ENCODE measurements at places on chromosomes 11 and 22.

DNA sequence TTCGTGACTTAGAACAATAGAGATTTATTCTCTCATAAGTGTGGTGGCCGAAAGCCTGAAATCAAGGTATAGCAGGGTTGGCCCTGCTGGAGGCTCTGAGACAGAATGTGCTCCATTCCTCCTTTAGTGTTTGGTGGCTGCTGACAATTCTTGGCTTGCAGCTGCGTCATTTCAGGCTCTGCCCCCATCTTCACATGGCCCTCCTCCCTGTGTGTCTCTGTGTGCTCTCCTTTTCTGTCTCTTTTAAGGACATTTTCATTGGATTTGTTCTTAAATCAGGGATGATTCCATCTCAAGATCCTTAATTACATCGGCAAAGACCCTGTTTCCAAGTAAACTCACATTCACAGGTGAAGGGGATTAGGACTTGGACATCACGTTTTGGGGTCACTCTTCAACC is 10.2 kb upstream of the APOL6 start:
- H3K4me3 ChIP-seq, result no peak overlapping the region
- peaks cover 13% of the 10 kb centered on the region for H3K4me1 ChIP-seq
- no peaks in the 10 kb centered on the region for H3K36me3 ChIP-seq

DNA sequence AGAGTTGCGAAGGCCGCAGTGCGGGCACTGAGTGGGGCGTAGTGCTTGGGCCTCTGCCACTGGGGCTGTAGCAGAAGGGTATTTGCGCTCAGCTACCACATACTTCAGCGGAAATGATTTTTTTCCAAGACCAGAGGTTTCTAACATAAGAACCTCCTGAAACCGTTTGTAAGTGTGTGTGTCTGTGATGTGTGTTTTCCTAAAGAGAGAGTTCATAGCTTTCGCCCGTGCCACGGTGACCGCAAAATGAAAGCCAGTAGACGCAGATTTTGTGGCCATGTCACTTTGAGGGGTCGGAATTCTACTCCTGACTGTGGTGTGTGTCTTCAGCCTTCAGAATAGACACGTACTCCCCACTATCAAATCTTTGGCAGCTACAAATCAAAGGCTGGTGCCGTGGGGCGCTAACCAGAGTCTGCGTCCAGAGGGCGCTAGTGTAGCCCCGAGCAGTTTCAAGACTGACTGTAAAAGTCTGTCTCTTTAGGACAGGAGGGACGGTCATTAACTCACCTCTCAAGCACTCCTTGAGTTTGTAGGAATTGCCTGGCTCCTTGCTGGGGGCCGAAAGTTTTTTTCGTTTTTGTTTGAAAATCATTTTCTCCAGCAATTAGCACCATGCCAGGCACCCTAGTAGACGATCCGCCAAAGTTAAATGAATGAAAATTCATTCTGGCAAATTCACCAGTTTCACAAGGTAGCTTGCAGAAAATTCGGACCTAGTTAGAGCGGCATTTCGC is 2.5 kb upstream of the CALCA start:
- DNase-seq, result peak; percentile 26
- H3K4me3 ChIP-seq, result no peak overlapping the region
- H3K36me3 ChIP-seq, result no peaks in the 10 kb centered on the region
- H3K27ac ChIP-seq, result no peak overlapping the region

- H3K36me3 ChIP-seq, result peaks cover 52% of the 10 kb centered on the region
- H3K4me1 ChIP-seq, result peaks cover 20% of the 10 kb centered on the region
- peak overlapping the region; percentile 7 for H3K4me3 ChIP-seq
- H3K27ac ChIP-seq, result peak overlapping the region; percentile 83
- peak; percentile 53 for DNase-seq
Observed at GRCh38 chr11:65390996-65391395, 4.6 kb downstream of the FRMD8 start.

DNA sequence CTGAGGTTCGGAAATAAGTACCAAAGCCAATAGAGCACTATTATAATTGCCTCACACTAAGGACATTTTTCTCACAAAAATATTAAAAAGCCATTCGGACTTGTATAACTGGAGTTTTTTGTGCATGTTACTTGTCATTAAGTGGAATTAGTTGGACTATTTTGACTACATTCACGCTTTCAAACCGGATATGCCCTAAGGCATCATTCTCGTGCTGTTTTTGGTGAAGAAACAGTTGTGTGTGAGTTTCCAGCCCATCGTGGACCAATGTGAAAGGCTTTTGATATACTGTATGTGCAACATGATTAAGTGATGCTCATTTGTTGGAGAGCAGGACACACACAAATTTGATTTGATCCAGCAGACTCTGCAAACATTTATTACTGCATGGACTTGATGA is 192.8 kb downstream of the PGR start:
- H3K36me3 ChIP-seq, result no peaks in the 10 kb centered on the region
- H3K4me1 ChIP-seq, result peaks cover 15% of the 10 kb centered on the region
- no peak for DNase-seq

- no peak overlapping the region for H3K4me3 ChIP-seq
- H3K4me1 ChIP-seq, result peaks cover 38% of the 10 kb centered on the region
- DNase-seq, result peak; percentile 60
- H3K36me3 ChIP-seq, result no peaks in the 10 kb centered on the region
- H3K27ac ChIP-seq, result no peak overlapping the region
- no peaks in the 10 kb centered on the region for H3K27me3 ChIP-seq
Observed at GRCh38 chr11:110317516-110317932, 21.1 kb upstream of the RDX start.

DNA sequence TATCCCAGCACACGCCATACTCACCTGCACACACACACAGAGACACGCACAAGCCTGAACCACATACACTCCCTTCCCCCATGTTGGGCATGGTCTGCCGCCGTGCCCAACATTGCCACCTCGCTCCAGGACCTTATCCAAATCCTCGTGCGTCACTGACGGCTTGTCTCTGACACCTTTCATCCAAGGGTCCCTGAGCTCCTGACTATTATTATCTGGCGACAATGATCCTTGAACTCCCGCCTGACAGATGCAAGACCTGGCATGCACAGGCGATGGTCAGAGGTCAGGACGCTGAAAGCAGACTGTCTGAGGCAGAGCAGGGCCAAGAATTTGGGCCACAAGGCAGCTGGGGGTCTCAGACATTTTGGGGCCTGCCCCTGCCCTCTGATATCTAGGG is 4.2 kb downstream of the MB start:
- H3K4me1 ChIP-seq, result peaks cover 41% of the 10 kb centered on the region
- peak overlapping the region; percentile 50 for H3K4me3 ChIP-seq
- H3K27me3 ChIP-seq, result no peaks in the 10 kb centered on the region
- DNase-seq, result peak; percentile 74
- H3K27ac ChIP-seq, result peak overlapping the region; percentile 84

- no peak overlapping the region for H3K4me3 ChIP-seq
- peaks cover 20% of the 10 kb centered on the region for H3K27me3 ChIP-seq
- H3K4me1 ChIP-seq, result no peaks in the 10 kb centered on the region
Observed at GRCh38 chr22:48844056-48844675, 983.5 kb downstream of the BRD1 start.

DNA sequence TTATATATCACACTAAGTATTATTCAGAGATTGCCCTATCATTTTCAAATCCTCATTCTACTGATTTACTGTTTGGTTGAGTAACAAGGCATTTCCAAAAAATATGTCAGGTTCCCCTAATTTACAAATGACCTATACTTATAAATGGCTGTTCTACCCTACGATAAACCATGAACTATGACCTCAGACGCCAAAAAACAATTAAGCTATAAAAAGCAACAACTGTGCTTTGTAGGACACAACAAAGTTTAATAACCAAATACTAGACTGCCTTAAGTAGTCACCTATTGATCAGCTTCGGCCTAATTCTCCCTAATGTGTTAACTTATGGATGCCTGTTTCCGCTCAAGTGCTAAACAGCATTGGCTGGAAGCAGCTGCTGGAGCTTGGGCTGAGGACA is 53.2 kb downstream of the PICALM start:
- H3K4me1 ChIP-seq, result peaks cover 21% of the 10 kb centered on the region
- peaks cover 97% of the 10 kb centered on the region for H3K36me3 ChIP-seq

DNA sequence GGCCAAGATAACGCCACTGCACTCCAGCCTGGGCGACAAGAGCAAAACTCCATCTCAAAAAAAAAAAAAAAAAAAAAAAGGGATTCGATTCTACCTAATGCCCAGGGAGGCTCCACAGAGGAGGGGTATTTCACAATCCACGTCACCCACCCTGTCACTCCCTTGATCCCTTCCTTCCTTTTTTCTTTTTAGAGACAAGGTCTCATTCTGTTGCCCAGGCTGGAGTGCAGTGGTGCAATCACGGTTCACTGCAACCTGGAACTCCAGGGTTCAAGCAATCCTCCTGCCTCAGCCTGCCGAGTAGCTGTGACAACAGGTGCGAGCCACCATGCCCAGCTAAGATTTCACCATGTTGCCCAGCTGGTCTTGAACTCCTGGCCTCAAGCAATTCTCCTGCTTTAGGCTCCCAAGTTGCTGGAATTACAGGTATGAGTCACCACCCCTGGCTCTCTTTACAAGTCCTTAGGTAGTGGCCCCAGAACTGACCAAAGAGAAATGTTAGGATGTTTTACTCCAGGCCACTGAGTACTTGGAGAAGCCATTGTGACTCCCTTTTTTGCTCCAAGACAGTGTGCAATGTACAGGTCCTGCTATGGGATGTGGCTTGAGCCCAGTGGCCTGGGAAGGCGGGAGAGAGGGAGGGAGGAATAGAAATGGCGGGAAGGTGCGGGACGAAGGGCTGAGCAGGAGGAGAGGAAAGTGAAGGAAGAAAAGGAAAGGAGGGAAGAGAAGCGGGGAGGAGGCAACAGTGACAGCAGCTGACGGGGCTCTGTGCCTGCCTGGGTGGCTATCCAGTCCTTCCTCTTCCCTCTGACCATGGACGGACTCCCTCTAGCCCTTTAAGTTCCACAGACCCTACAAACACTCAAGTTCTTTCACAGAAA is 11.8 kb upstream of the FXYD2 start:
- DNase-seq, result no peak
- H3K4me1 ChIP-seq, result peaks cover under 1% of the 10 kb centered on the region
- H3K27ac ChIP-seq, result no peak overlapping the region
- no peaks in the 10 kb centered on the region for H3K27me3 ChIP-seq
- no peak overlapping the region for H3K4me3 ChIP-seq

DNA sequence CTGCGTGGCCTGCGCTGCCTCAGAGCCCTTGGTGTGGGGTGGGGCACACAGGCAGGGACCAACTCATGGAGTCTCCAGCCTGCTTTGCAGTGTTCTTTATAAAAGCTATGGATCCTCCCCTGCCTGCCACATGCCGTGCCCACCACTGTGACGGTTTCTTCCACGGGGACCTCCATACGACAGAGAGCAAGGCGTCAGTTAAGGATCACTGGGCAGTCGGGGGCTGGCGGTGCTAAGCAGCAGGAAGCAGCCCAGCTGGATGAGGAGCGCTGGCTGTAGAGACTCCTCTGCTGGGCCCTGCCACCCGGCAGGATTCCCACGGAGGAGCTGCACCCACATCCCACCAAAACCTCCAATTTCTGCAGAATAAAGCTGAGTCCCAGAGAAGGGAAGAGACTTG is 23.1 kb upstream of the EFCAB6 start:
- H3K4me3 ChIP-seq, result no peak overlapping the region
- no peaks in the 10 kb centered on the region for H3K27me3 ChIP-seq
- H3K36me3 ChIP-seq, result no peaks in the 10 kb centered on the region
- DNase-seq, result no peak
- H3K4me1 ChIP-seq, result peaks cover under 1% of the 10 kb centered on the region

DNA sequence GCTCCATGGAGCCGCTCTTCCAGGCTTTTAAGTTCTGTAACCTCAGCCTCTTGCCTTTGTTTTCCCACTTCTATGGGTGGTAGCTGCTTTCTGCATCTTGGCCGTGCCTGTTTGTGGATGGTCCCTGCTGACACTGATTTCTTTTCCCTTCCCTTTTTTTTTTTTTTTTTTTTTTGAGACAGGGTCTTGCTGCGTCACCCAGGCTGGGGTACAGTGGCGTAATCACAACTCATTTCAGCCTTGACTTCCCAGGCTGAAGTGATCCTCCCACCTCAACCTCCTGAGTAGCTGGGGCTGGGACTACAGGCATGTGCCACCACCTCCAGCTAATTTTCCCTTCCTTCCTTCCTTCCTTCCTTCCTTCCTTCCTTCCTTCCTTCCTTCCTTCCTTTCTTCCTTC is 57.7 kb upstream of the EP300 start:
- no peaks in the 10 kb centered on the region for H3K36me3 ChIP-seq
- no peak overlapping the region for H3K4me3 ChIP-seq
- no peak overlapping the region for H3K27ac ChIP-seq
- no peaks in the 10 kb centered on the region for H3K4me1 ChIP-seq
- no peaks in the 10 kb centered on the region for H3K27me3 ChIP-seq
- no peak for DNase-seq

DNA sequence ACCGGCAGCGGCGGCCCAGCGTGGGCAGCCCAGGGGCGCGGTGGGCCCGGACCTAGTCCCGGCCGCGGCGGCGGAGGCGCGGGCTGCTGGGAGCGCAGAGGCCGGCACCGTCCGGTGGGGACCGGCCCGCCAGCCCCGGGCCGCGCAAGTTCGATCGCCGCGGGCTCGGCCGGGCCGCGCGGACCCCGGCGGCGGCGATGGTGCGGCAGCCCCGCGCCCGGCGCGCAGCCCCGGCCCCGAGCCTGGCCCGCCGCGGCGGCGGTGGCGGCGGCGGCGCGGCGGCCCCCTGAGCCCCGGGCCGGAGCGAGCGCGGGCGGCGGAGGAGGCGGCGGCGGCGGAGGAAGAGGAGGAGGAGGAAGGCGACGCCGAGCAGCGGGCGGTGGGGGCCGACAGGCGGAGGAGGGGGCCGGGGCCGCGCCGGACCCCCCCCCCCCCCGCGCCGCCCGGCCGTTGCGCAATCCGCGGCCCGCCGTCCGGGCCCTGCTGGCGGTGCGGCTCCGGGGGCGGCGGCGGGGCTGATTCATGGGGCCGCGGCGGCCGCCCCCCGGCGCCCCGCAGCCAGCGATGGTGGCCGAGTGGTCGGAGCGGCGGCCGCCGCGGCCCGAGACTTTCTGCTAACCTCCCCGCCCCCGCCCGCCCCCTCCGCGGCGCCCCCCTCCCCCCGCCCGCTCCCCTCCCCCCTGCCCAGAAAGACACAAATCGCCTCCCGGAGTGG is 1251.9 kb downstream of the BRD1 start:
- no peaks in the 10 kb centered on the region for H3K36me3 ChIP-seq
- no peak for DNase-seq
- no peak overlapping the region for H3K27ac ChIP-seq
- no peaks in the 10 kb centered on the region for H3K4me1 ChIP-seq

DNA sequence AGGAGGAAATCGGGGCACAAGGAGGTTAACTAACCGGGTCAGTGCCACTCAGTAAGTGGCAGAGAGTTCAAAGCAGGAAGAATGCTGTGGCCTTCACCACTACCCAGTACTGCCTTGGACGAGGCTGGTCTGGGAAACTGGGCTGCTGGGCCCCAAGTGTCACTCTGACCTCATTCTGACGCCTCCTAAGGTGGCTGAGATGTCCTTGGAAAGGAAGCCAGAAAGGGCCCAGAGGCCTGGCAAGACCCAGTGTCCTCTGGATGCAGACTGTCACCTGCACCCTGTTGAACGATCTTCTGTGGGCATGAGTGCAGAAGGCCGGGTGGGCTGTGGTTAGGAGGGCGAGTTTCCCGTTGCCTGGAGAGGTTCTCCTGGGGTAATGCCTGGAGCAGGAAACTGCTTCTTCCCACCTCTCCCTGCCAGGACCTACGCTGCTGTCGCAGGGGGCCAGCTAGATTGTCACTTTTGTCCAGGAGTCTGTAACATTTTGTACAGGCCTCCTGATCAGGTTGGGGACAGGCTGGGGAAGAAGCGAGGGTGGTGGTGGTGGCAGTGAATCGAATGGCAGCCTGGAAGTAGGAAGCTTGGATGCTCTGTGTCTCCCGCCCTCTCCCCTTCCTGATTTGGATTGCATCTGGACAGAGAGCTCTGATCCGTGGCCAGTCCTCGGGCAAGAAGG is 105.1 kb downstream of the ST3GAL4 start:
- H3K36me3 ChIP-seq, result no peaks in the 10 kb centered on the region
- H3K27ac ChIP-seq, result no peak overlapping the region
- DNase-seq, result no peak
- H3K4me3 ChIP-seq, result no peak overlapping the region
- peaks cover 7% of the 10 kb centered on the region for H3K4me1 ChIP-seq
- H3K27me3 ChIP-seq, result no peaks in the 10 kb centered on the region

All from heart right ventricle (tissue), 16 donors.